Thoracic aorta (tissue), 2 donors: ENCODE measurements at places on chromosomes 16 and 17. TPM values are rescaled to one million over a fixed set of nuclear protein-coding genes. Genes with fewer than 3 reads are reported as not detected.

- no peak overlapping the region for H3K4me3 ChIP-seq
- no peak overlapping the region for H3K27ac ChIP-seq
- no peaks in the 10 kb centered on the region for H3K36me3 ChIP-seq
- peaks cover 35% of the 10 kb centered on the region for H3K4me1 ChIP-seq
- H3K27me3 ChIP-seq: peaks cover 20% of the 10 kb centered on the region
Measured at GRCh38 chr16:86512860-86513470, 2.6 kb downstream of the FOXF1 start.

DNA sequence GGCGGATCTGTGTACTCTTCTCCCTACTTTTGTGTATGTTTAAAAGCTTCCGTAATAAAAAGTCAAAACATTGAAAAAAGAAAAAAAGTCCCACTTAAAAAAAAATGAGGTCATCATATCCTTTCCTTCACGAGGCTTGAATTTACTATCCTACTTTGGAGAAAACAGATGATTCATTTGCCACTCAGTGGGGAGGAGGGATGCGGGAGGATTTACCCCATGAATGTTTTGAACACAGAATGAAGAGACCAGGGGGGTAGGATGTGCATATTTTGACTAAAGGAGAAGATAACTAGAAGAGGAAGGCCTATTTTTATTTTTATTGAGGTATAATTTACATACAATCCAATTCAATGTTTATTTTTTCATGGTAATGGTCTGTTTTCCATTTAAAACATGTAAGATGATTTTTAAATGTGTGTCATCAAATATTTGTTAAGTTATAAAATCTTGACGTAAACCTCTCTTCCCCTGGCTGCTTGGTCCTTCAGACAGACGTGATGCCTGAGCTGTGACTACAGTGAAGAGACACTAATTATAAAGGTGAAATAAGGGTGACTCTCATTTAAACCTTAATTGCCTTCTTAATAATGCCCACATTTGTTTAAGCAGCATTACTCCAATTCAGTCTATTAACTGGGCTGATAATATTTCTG lies 135.4 kb upstream of the AXIN2 start:
- peaks cover 13% of the 10 kb centered on the region for H3K4me1 ChIP-seq
- H3K27me3 ChIP-seq: no peaks in the 10 kb centered on the region
- no peaks in the 10 kb centered on the region for H3K36me3 ChIP-seq

GRCh38 chr16:22318690-22319358 lies 21.6 kb downstream of the POLR3E start:
- H3K4me3 ChIP-seq: no peak overlapping the region
- H3K4me1 ChIP-seq: no peaks in the 10 kb centered on the region
- peaks cover 52% of the 10 kb centered on the region for H3K36me3 ChIP-seq
- DNase-seq: no peak
- no peaks in the 10 kb centered on the region for H3K27me3 ChIP-seq
- H3K27ac ChIP-seq: no peak overlapping the region

- H3K36me3 ChIP-seq: no peaks in the 10 kb centered on the region
- no peaks in the 10 kb centered on the region for H3K27me3 ChIP-seq
- DNase-seq: no peak
- H3K4me3 ChIP-seq: no peak overlapping the region
Measured at GRCh38 chr17:48970224-48970623, 1.8 kb upstream of the GIP start.

DNA sequence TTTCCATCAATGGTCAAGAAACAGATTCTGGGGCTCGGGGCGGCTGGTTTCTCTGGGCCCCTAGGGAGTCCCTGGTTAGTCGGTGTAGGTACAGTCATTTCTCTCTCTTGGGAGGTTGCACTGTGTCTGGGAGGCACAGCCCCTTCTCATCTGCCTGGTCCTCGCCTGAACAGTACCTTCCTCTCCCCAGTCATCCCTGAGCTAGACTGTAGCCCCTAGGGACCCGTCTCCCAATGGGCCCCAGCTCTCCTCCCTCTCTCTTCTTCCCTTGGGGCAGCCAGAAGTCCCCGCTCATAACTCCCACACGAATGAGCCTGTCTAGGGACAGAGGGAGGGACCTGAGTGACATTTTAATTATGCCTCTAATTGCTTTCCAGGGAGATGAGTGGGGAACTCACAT lies 20.2 kb upstream of the CPSF4L start:
- H3K27me3 ChIP-seq: no peaks in the 10 kb centered on the region
- H3K36me3 ChIP-seq: peaks cover 15% of the 10 kb centered on the region
- DNase-seq: no peak
- peaks cover 10% of the 10 kb centered on the region for H3K4me1 ChIP-seq

GRCh38 chr16:74485916-74486315 lies 64.6 kb upstream of the CLEC18B start:
- H3K4me3 ChIP-seq: no peak overlapping the region
- DNase-seq: no peak
- peaks cover 20% of the 10 kb centered on the region for H3K36me3 ChIP-seq

RNF43 gene
- total RNA-seq: under 0.01 TPM

NKD1 gene
- 41.7 TPM for total RNA-seq
